ENCODE measurements at places on chromosomes 4 and X. TPM values are rescaled to one million over a fixed set of nuclear protein-coding genes. Genes with fewer than 3 reads are reported as not detected.
A peak's percentile ranks its signal among the peaks of the same experiment; 100 is the strongest.

CITED1 gene
- total RNA-seq = not detected

DNA sequence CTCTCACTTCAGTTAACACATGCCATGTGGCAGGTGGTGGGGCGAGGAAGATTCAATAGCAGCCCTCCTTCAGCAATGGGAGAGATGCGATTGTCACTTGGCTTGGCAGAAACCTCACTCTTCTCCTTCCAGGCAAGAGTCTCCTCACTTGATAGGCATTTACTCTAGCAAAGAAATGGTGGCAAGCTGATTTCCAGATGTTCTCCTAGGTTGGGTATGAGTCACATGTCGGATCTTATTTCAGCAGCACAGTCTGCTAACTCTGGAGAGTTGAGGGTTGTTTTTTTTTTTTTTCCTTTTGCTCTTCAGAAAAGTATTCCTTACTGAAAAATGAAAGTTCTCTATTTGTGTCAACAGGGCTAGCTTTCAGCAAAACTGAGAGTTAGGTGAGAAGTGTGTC is 119.5 kb upstream of the CHRDL1 start:
- DNase-seq = no peak

DNA sequence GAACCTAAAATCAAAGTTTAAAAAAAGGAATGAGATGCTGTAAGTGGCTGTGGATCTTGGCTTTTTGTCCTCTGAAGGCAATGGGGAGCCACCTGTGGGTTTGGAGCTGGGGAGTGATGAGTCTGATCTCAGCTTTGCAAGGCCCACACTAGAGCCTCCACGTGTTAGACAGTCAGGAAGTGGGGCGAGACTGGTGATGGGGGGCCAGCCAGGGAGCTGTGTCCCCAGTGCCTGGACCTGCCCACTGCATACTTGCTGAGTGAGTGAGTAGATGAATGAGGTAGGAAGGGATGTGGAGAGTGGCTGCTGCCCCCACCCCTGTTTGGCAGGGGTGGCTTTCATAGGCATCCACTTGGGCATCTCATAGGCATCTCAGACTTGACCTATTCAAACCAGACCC is 84.0 kb downstream of the NHSL2 start:
- no peak for DNase-seq

DNA sequence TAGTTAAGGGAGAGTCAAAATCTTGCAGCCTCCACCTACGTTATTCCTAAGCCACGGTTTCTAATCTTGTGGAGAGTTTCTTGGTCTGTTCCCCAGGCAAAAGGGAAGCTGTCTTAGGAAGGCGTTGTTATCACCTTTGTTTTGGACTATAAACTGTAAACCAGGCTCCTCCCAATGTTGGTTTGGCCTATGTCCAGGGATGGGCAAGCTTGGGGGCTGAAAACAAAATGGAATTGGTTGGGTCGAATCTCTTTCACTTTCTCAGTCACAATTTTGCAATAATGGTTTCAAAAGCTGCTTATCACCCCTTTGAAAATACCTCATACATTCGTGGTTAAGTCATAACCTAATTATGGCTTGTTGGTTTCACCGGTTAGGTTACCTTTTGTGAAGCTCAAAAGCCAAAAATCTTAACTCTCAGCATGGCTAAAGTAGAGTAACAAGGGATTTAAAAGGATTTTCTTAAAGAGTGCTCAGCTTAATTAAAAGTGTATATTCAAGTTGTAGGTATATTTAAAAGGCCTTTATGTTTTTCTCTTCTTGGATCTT is 232.1 kb downstream of the CHM start:
- DNase-seq = no peak

OTUD6A gene
- total RNA-seq = not detected

FDCSP gene
- total RNA-seq = not detected

DNA sequence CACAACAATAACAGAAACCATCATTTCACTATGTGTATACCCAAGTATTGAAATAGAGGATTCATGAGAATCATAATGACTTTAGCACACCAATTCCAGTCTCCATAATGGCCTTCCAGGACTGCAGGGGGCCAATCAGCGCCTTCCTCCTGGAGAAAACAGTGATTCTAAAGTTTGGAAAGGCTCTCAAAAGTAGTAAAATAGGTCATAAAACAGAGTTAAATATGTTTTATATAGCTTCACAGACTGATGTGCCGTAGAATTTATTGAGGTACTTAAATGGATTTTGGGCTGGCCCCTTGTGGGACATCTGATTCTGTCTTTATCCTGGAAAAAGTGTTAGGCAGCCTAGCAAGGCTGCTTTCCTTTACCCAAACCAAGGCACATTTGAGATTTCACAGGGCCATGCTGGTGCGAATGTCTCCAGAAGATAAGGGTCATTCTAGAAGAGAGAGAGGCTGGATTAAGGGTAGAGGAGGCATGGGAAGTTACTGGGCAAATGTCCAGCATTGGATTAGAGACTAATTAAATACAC is 543.9 kb downstream of the GALNTL6 start:
- DNase-seq = no peak

- DNase-seq = no peak
Observed at GRCh38 chr4:143338313-143338712, 1.6 kb downstream of the GAB1 start.

DNA sequence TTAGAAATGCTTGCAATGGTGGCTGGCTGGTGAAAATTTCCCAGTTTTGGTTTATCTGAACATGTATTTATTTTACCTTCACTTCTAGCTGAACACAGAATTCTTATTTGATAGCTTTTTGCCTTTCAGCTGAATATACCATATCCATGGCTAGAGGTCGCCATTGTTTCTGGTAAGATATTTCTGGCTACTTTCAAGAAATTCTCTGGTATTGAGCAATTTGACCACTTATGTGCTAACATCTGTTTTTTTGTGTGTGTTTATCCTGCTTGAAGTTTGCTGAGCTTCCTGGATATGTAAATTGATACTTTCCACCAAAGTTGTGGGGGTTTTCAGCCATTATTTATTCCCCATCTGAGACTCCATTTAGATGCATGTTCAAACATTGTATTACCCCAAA is 75.4 kb downstream of the FBXW7 start:
- no peak for DNase-seq

- no peak for DNase-seq
Observed at GRCh38 chr4:159051245-159052071, 51.4 kb upstream of the RAPGEF2 start.

DNA sequence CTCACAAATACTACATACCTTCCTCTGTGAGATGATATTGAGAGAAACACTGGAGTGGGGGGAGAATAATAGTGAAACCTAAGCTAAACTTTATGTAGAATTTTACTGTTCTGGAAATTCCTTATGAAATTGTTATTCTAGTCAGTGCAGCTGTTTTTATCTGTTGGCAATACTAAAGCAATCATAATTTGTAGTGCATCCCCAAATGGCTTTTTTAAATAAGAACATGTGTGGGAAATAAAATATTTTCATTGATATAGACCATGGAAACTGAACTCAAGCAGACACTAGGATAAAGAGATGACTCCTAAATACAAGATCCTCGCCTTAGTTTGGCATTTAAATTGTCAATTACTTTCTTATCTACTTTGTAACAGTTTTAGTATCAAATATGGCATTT is 51.1 kb downstream of the SEC24D start:
- no peak for DNase-seq

GRCh38 chr4:149513081-149513480 is 302.6 kb downstream of the IQCM start:
- DNase-seq = no peak

DNA sequence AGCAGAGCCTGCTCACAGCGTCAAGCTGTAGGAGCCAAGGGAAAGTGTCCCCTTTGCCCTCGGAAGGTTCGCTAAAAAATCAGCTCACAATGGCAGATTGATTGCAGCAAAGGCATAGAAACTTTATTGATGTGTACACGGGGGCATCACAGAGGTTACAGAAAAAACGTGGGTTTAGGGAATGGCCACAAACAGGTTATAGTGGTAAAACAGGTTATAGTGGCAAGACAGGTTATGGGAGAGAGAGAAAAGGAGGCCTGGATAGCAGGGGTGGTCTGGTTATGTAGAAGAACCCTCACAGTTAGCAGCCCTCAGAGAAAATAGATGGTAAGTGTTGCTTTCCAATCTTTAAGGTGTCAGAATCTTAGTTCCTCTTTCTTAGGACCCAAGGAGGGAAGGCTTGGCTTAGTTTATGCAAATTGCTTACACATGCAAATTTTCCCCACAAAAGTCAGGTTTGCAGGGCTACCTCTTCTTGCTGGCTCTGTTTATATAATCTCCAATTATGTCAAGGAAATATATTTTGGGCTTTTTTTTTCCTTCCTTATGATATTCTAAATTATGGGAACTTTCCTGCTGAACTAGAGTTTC is 113.7 kb downstream of the BMP15 start:
- DNase-seq = no peak

- no peak for DNase-seq
Observed at GRCh38 chrX:124194901-124195300, 137.6 kb upstream of the TEX13D start.

DNA sequence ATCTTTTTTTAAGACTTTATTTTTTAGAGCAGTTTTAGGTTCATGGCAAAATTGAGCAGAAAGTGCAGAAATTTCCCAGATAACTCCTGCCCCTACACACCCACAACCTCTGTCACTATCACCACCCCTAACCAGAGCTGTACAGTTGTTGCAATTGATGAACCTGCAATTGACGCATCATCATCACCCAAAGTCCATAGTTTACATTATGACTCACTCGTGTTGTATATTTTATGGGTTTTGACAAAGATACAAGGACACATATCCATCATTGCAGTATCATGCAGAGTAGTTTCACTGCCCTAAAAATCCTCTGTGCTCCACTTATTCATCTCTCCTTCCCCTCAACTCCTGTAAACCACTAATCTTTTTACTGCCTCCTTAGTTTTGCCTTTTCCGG is 34.5 kb upstream of the WAS start:
- no peak for DNase-seq

GRCh38 chr4:56226579-56226978 is 160.7 kb downstream of the AASDH start:
- DNase-seq = no peak

DNA sequence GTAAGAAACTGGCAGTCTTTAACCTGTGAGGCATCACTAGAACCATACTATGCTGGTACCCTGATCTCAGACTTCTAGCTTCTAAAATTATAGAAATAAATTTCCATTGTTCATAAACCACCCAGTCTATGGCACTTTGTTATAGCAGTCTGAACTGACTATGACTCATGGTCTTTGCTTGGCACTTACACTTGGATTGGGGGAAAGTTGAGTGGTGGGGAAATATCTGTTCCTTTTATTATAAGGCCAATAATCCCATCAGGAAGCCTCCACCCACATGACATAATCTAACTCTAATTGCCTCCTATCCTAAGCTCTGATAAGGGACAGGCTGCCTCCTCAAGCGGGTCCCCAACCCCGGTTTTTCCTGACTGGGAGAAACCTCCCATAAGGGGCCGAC is 61.4 kb upstream of the PACRGL start:
- DNase-seq = no peak

- no peak for DNase-seq
Observed at GRCh38 chrX:145003443-145003842, 243.9 kb upstream of the SPANXN1 start.

GRCh38 chrX:118025226-118025625 is 91.4 kb downstream of the KLHL13 start:
- no peak for DNase-seq

CSN1S1 gene
- not detected for total RNA-seq

BEND2 gene
- not detected for total RNA-seq

GRCh38 chrX:111519215-111519614 is 7.8 kb downstream of the SERTM2 start:
- DNase-seq = no peak

DNA sequence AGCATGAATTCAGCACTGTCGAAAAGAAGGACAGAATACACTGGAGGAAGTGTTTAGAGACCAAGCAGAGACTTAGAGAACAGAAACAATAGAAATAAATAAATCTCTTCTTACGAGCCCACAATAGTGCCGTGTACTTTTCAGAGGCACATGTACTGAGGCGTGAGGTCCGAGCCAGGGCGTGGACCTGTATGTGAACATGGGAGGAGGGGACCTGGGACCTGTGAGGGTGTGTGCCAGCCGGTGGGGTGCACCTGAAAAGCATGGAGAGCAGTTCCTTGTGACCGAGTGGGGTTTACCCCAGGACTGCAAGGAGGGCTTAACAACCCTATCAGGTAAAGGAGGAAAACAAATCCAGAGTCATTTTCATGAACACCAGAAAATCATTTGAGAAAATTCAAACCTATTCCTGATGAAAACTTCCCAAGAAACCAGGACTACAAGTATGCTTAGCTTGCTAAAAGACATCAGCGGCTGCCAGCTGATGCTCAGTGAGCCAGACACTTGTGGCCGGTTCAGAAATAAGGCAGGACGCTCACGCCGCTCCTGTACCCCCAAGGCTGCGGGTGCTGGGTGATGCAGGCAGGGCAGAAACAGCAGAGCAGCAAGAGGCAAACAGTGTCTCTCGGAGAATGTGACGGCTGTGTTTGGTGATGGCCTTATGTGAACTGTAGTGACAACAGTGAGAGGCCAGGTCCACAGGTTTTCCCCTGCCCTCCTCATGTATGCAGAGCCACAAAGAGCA is 37.1 kb downstream of the NELFA start:
- no peak for DNase-seq

- DNase-seq = no peak
Observed at GRCh38 chrX:133580625-133581024, 165.3 kb upstream of the GPC4 start.

DNA sequence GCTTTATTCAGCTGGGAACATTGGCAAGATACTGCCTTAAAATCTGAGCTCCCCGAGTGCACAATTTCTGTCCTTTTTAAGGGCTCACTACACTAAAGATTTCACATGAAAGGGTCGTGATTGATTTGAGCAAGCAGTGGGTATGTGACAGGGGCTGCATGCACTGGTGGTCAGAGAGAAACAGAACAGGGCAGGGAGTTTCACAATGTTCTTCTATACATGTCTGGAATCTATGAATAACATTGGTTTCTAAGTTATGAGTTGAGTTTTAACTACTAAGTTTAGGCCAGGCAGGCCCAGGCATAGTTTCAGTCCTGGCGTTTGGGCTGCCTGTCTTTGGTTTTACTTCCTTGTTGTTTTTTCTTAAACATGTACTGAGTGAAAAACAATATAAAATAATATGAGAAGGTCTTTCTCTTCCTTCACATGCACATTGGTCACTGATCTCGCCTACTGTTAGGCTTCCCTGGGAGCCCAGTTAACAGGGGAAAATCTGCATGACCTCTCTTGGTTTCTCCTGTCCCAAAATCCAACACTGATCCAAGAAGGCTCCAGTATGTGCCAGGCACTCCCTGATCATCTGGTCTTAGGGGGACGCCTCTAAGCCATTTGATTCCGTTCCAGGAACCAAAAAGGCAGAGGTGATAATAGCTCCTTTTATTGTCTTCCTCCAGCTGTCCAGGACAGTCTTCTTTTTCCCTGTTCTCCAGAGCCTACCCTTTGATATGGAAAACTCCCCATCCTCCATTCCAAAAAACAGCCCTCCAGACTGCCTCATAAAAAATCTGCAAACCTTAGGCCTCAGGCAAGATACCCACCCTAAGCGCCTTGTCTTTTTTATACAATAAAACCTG is at the start of gene UGT2B17:
TSS of gene UGT2B17 (minus strand) at position 51 of the 854 bp plus-strand sequence. CDS start 7,838 bp downstream, outside the sequence.
- no peak for DNase-seq

GRCh38 chr4:53040459-53040815 is 178.3 kb downstream of the RASL11B start:
- DNase-seq = no peak

GRCh38 chr4:3037957-3038461 is 36.3 kb downstream of the HTT-AS start:
- DNase-seq = peak; percentile 84

- DNase-seq = peak; percentile 35
Observed at GRCh38 chrX:56729152-56729850, at the start of gene NBDY. Gene NBDY (plus strand): TSS chrX:56729243. CDS start chrX:56729354, 111 bp downstream.

MAGEA1 gene
- total RNA-seq = not detected

TECRL gene
- 1,034 TPM for total RNA-seq

ZCCHC18 gene
- 0.65 TPM for total RNA-seq

GRCh38 chr4:6948134-6948460 is 38.5 kb downstream of the TBC1D14 start:
- DNase-seq = no peak

SMIM10 gene
- 4.6 TPM for total RNA-seq

Measured in Right ventricle myocardium superior (tissue), 1 donor.